ENCODE measurements at places on chromosomes 6 and 20. TPM values are rescaled to one million over a fixed set of nuclear protein-coding genes. Genes with fewer than 3 reads are reported as not detected.

IL17F gene
- polyA plus RNA-seq: 12.9 TPM

DEFB132 gene
- polyA plus RNA-seq: not detected

ZNF335 gene
- polyA plus RNA-seq: 1.6 TPM

SLC4A11 gene
- 1.2 TPM for polyA plus RNA-seq

SLC22A1 gene
- polyA plus RNA-seq: 0.55 TPM

GABRR1 gene
- 0.85 TPM for polyA plus RNA-seq

HSPA1L gene
- polyA plus RNA-seq: 1.6 TPM

TFAP2A gene
- 4.4 TPM for polyA plus RNA-seq

PTGIS gene
- polyA plus RNA-seq: not detected

NNAT gene
- polyA plus RNA-seq: 42.2 TPM

OLIG3 gene
- not detected for polyA plus RNA-seq

SLC22A2 gene
- polyA plus RNA-seq: not detected

IMPG1 gene
- 0.34 TPM for polyA plus RNA-seq

PPP1R16B gene
- 7.0 TPM for polyA plus RNA-seq

COL10A1 gene
- 0.09 TPM for polyA plus RNA-seq

SLC16A10 gene
- 6.8 TPM for polyA plus RNA-seq

BEND6 gene
- polyA plus RNA-seq: 28.0 TPM

COL21A1 gene
- 7.7 TPM for polyA plus RNA-seq

SIRPD gene
- polyA plus RNA-seq: not detected

C6orf163 gene
- polyA plus RNA-seq: 2.4 TPM

BFSP1 gene
- 0.38 TPM for polyA plus RNA-seq

SCRT2 gene
- polyA plus RNA-seq: 0.36 TPM

HFE gene
- polyA plus RNA-seq: 1.9 TPM

PDE7B gene
- polyA plus RNA-seq: 2.3 TPM

ZNF165 gene
- polyA plus RNA-seq: 6.1 TPM

DNAH8 gene
- polyA plus RNA-seq: not detected

LSM14B gene
- polyA plus RNA-seq: 4.6 TPM

CD24 gene
- 2.5 TPM for polyA plus RNA-seq

DYNLT2 gene
- 2.8 TPM for polyA plus RNA-seq

GGTLC1 gene
- polyA plus RNA-seq: not detected

ALDH8A1 gene
- polyA plus RNA-seq: 1.2 TPM

ALDH5A1 gene
- polyA plus RNA-seq: 25.9 TPM

ELOVL4 gene
- polyA plus RNA-seq: 101 TPM

SLC2A10 gene
- not detected for polyA plus RNA-seq

PLCB1 gene
- 123 TPM for polyA plus RNA-seq

NAPB gene
- polyA plus RNA-seq: 60.1 TPM

DYNLT1 gene
- polyA plus RNA-seq: 113 TPM

MDFI gene
- not detected for polyA plus RNA-seq

SYCP2 gene
- polyA plus RNA-seq: 5.9 TPM

SALL4 gene
- polyA plus RNA-seq: not detected

FNDC1 gene
- polyA plus RNA-seq: 0.36 TPM

OR2J1 gene
- not detected for polyA plus RNA-seq

PI16 gene
- not detected for polyA plus RNA-seq

CLDN20 gene
- not detected for polyA plus RNA-seq

TMEM244 gene
- not detected for polyA plus RNA-seq

BPIFB4 gene
- polyA plus RNA-seq: not detected

TCP1 gene
- 149 TPM for polyA plus RNA-seq

OTOR gene
- 35.0 TPM for polyA plus RNA-seq

B3GALT4 gene
- 2.3 TPM for polyA plus RNA-seq

LST1 gene
- polyA plus RNA-seq: not detected

C6orf58 gene
- not detected for polyA plus RNA-seq

ZNF311 gene
- 0.77 TPM for polyA plus RNA-seq

KCNK16 gene
- polyA plus RNA-seq: not detected

LY6G6D gene
- not detected for polyA plus RNA-seq

All from Purkinje cell (primary cell).